ENCODE measurements at places on chromosomes 12 and 14. TPM values are rescaled to one million over a fixed set of nuclear protein-coding genes. Genes with fewer than 3 reads are reported as not detected.

GRCh38 chr14:104369208-104369607, 210.4 kb upstream of the C14orf180 start:
- no peak for DNase-seq

GRCh38 chr12:111193496-111193895, 175.4 kb downstream of the PHETA1 start:
- DNase-seq = no peak

- DNase-seq = no peak
Measured at GRCh38 chr12:55716582-55716957, 724 bp downstream of the BLOC1S1 start.

DNA sequence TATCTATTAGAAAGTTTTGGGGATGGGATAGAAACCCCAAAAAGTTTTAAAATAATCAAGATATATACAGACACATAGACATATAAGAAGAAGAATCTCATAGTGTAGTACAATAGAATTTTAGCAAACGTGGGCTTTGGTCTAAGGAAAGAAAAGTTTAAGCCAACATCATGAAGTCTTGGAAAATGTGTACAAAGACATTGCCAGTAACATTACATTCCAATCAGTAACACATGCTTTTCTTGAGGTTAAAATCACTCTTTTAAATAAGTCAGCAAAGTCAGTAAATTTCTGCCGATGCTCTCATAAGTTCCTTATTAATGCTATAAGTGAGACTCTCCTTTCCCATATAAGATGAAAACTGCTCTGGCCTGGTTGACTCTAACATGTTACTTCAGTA, 201.1 kb upstream of the LRIG3 start:
- DNase-seq = no peak

DNA sequence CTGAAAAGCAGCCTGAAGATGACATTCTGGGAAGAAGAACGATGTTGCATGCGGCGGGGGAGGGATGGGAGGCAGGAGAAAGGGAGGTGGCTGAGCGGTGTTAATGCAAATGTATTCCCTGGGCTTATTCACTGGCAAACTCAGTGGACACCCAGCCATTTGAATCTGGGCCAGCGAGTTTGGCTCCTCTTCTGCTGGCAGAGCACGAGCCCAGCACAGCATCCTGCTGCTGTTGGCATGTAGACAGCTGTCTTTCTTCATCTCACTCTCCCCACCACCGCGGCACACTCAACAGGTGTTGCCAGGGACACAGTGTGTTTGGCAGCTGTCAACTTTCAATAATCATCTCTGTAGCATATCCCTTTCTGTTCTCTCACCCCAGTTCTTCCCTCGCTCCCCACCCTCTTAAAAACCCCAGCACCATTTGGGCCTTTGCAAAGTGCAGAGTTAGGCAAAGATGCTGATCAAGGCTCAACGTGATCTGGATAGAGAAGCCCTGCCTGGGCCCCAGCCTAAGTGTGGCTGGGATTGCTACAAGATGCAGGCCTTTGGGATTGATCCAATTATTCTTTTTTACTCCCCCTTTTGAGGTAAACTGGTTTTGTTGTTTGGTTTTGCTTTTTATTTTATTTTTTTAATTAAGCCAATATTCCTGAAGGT, 131.9 kb downstream of the EXOC5 start:
- no peak for DNase-seq

DNA sequence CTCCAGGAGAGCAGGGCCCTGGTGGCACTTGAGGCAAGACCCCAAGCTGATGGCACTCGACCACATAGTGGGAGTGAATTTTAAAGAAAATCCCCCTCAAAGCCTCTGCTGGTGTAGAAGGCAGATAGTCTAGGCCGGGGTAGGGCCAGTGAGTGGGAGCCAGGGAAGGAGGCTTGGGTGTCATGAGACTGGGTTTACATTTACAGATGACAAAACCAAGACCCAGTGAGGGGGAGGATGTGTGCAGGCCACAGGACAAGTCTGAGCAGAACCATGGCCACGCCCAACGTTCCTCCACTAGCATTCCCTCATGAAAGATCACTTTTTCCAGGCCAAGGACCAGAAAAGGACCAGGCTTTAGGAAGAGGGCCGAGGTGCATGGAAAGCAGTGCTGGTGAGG, 42.0 kb downstream of the EVL start:
- DNase-seq = no peak

DNA sequence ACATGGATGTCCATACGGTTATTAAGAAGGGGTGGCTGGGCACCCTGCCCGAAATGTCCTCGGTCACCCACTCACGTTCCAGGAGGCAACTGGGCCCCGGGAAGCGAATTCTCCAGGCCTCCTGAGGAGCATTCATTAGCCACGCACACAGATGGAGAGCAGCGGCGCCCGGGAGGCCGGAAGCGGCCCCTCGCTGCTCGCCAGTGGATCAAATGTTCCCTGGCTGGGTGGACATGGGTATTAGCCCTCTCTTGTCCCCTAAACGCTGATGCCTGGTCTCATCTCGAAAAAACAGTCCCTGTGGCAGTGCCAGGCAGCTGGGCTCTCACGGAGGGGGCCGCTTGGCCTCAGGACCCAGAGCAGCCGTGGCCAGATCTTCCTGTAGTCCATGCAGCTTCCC, 59.0 kb upstream of the DLK1 start:
- no peak for DNase-seq

GRCh38 chr12:25677232-25677937, 124.3 kb upstream of the LMNTD1 start:
- DNase-seq = no peak

- DNase-seq = peak; percentile 19
Measured at GRCh38 chr14:82710267-82710841, 1176.7 kb upstream of the SEL1L start.

PTPRB gene
- 7.2 TPM for polyA plus RNA-seq

OAS2 gene
- polyA plus RNA-seq = 2.9 TPM

PSME2 gene
- 243 TPM for polyA plus RNA-seq

OR10G2 gene
- not detected for polyA plus RNA-seq

OVCH1 gene
- polyA plus RNA-seq = 0.28 TPM

TMPRSS12 gene
- polyA plus RNA-seq = 0.01 TPM

All from large intestine (tissue), 12 donors.